ENCODE measurements at places on chromosomes 6 and 20. TPM values are rescaled to one million over a fixed set of nuclear protein-coding genes. Genes with fewer than 3 reads are reported as not detected.

The IRF4 gene
- 0.65 TPM for total RNA-seq

The BMP5 gene
- under 0.01 TPM for total RNA-seq

The MEI4 gene
- total RNA-seq, result not detected

The CST3 gene
- total RNA-seq, result 114 TPM

The SLC17A2 gene
- not detected for total RNA-seq

The SS18L1 gene
- total RNA-seq, result 10.4 TPM

The CLVS2 gene
- under 0.01 TPM for total RNA-seq

The DNMT3B gene
- 0.85 TPM for total RNA-seq

The ACOT8 gene
- 46.5 TPM for total RNA-seq

The SPATA2 gene
- 0.83 TPM for total RNA-seq

The RAB23 gene
- total RNA-seq, result 71.0 TPM

The MOXD1 gene
- 63.3 TPM for total RNA-seq

The TPD52L1 gene
- 9.7 TPM for total RNA-seq

The SLC22A16 gene
- not detected for total RNA-seq

The FKBP5 gene
- 4.8 TPM for total RNA-seq

The TRAPPC3L gene
- 0.14 TPM for total RNA-seq

The F13A1 gene
- not detected for total RNA-seq

The TGM3 gene
- total RNA-seq, result not detected

The UQCC2 gene
- total RNA-seq, result 29.7 TPM

The OR12D1 gene
- not detected for total RNA-seq

The ARMH2 gene
- not detected for total RNA-seq

The DNAH8 gene
- 0.09 TPM for total RNA-seq

The CD83 gene
- total RNA-seq, result 0.92 TPM

The MMP24 gene
- total RNA-seq, result 0.14 TPM

The RFX6 gene
- not detected for total RNA-seq

The KIF6 gene
- under 0.01 TPM for total RNA-seq

The NTSR1 gene
- 0.09 TPM for total RNA-seq

The MRPS18B gene
- 36.4 TPM for total RNA-seq
